ENCODE measurements at places on chromosomes 11 and 22.

DNA sequence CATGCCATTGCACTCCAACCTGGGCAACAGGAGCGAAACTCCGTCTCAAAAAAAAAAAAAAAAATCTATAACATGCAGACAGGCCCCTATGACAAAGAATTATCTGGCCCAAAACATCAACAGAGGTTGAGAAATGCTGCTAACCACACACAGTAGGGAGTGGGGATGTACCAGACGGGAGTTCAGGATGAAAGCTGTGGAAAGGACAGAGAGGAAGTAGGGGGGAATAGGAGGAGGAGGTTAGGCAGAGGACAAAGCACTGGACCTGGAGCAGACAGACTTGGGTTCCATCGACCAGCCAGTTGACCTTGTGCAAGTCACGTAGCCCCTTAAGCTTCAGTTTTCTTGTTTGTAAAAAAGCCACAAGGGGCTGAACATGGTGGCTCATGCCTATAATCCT, 12.5 kb downstream of the LRP4 start:
- DNase-seq, result no peak

GRCh38 chr11:45133878-45134277, 12.6 kb upstream of the PRDM11 start:
- DNase-seq, result no peak

DNA sequence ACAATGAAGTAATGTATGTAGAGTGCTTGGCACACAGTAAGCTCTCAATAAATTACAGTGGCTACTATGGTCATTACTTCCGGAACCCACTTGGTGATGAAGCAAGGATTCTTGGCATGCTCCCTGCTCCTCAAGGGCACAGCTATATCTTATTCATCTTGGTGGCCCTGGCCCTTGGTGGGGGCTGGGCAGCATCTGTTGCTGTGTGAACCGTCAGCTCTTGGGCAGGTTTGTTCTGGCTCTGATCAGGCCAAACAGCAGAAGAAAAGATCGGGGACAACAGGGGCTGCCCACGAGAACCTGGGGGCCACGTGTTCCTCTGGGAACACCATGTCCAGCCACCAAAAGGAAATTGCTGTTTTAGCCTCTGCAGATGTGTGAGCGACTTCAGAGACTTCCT, 136.9 kb upstream of the SYT13 start:
- no peak for DNase-seq

- no peak for DNase-seq
Observed at GRCh38 chr11:121421149-121421901, 30.8 kb upstream of the SORL1 start.

GRCh38 chr11:73265853-73266645, 6.1 kb upstream of the P2RY6 start:
- DNase-seq, result no peak

DNA sequence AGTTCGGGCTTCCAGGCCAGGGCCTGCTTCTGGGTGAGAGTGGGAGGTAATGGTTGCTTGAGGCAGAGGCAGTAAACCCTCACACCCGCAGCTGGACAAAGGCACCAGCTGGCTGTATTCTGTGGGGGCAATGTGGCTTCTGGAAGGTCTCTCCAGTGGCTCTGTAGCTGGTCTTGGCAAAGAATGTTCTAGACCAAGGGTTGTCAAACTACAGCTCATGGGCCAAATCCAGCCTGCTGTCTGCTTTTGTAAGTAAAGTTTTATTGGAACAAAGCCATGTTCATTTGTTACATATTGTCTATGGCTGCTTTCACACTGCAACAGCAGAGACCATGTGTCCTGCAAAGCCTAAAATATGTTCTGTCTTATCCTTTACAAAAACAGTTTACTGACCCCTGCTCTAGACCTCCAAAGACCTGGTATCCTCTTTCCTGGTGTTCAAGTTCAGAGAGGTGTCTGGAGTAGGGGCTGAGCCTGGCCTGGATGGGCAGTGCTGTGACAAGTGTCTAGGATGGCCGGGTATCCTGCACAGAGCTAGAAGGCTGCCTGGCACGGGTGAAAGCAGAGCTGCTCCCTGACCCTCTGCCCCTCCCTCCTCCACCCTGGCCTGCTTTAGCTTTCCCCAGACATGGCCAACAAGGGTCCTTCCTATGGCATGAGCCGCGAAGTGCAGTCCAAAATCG, 3.4 kb downstream of the TAGLN start:
- DNase-seq, result no peak

- DNase-seq, result no peak
Observed at GRCh38 chr11:44528103-44528502, 37.4 kb upstream of the CD82 start.

GRCh38 chr11:10864688-10865087, 6.8 kb upstream of the ZBED5 start:
- DNase-seq, result no peak

GRCh38 chr11:73972187-73972586, 10.5 kb downstream of the UCP2 start:
- no peak for DNase-seq

DNA sequence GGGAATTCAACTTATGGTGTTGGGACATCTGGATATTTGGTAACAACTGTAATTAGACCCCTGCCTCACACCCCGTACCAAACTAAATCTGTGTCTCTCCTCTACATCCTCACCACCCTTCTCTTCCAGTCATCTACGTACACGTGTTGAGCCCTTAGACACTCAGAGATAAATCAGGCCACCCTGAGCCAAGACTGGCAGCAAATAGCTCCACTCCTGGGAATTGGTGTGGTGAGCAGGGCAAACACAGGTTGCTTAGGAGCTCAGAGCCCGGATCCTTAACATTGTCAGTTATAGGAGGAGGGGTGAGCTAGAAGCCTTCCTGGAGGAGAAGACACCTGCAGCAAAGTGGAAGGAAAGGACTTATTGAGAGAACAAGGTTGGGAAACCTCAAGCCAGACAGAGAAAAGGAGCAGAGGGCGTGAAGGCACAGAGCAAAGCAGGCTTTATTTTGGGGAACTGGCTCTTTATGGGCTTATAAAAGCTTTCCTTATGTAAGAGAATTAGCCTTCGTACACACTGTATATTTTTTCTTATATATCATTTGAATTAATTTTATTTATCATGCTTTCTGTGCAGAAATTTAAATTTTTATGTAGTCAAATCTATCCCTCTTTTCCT, 36.9 kb upstream of the KLHL35 start:
- DNase-seq, result no peak

GRCh38 chr11:77191823-77192495, 63.9 kb downstream of the MYO7A start:
- no peak for DNase-seq

- DNase-seq, result no peak
Observed at GRCh38 chr11:122678406-122678805, 22.9 kb downstream of the UBASH3B start.

Measured in NCI-H1417 treated with DMSO at 0.1 percent for 48 hours (cell line).